Endothelial cell of coronary artery (primary cell): ENCODE measurements at places on chromosomes 6 and 20. TPM values are rescaled to one million over a fixed set of nuclear protein-coding genes. Genes with fewer than 3 reads are reported as not detected.

Gene FAM209B
- total RNA-seq = 0.18 TPM in 1 of 2 replicates, not detected in the other

Gene BCAS4
- total RNA-seq = 2.5 and 4.9 TPM in 2 replicates

Gene TSPO2
- total RNA-seq = not detected in 2 replicates

Gene CGAS
- 4.6 and 5.7 TPM in 2 replicates for total RNA-seq

Gene ZNF311
- 0.63 and 0.85 TPM in 2 replicates for total RNA-seq

Gene YIPF3
- 97.6 and 107 TPM in 2 replicates for total RNA-seq

Gene ZC2HC1B
- total RNA-seq = not detected in 2 replicates

Gene UNC93A
- not detected in 2 replicates for total RNA-seq

Gene SLC17A1
- not detected in 2 replicates for total RNA-seq

Gene SPINT3
- total RNA-seq = not detected in 2 replicates

Gene ENPP1
- total RNA-seq = 0.47 and 2.1 TPM in 2 replicates

Gene GPR6
- total RNA-seq = not detected in 2 replicates

Gene PRDM13
- total RNA-seq = not detected in 2 replicates

Gene MEI4
- total RNA-seq = under 0.01 TPM in 1 of 2 replicates, not detected in the other

Gene RAMACL
- total RNA-seq = 1.6 and 4.6 TPM in 2 replicates

Gene GDAP1L1
- total RNA-seq = not detected in 2 replicates

Gene HEY2
- total RNA-seq = 1.1 and 4.1 TPM in 2 replicates

Gene C6orf141
- total RNA-seq = 11.3 and 13.1 TPM in 2 replicates

Gene SLC4A11
- 4.1 TPM in 2 replicates for total RNA-seq

Gene SPDEF
- not detected in 2 replicates for total RNA-seq

Gene ZNF831
- not detected in 2 replicates for total RNA-seq

Gene XKR7
- not detected in 2 replicates for total RNA-seq

Gene SLC22A2
- total RNA-seq = under 0.01 TPM in 1 of 2 replicates, not detected in the other

Gene F13A1
- not detected in 2 replicates for total RNA-seq

Gene SLPI
- 0.19 TPM in 1 of 2 replicates, not detected in the other for total RNA-seq

Gene SPTLC3
- total RNA-seq = 0.09 and 0.85 TPM in 2 replicates
